Airway epithelial cell (primary cell): ENCODE measurements at places on chromosomes 6 and 20. TPM values are rescaled to one million over a fixed set of nuclear protein-coding genes. Genes with fewer than 3 reads are reported as not detected.

The PLA2G7 gene
- 0.51 and 1.2 TPM in 2 replicates for total RNA-seq

The TMEM217 gene
- 0.46 and 1.2 TPM in 2 replicates for total RNA-seq

The EFHC1 gene
- 2.6 and 13.9 TPM in 2 replicates for total RNA-seq

The APOM gene
- total RNA-seq: 2.3 and 3.9 TPM in 2 replicates

The RBM24 gene
- 0.70 and 1.9 TPM in 2 replicates for total RNA-seq

The BLCAP gene
- 59.3 and 79.1 TPM in 2 replicates for total RNA-seq

The SOX4 gene
- total RNA-seq: 18.0 and 26.9 TPM in 2 replicates

The RAMACL gene
- 0.05 and 0.21 TPM in 2 replicates for total RNA-seq

The LTB gene
- total RNA-seq: 0.85 and 1.5 TPM in 2 replicates

The ZBTB46 gene
- total RNA-seq: 0.42 and 0.93 TPM in 2 replicates
